ENCODE measurements at places on chromosomes 3 and 15.

- no peak for DNase-seq
Measured at GRCh38 chr3:149266736-149267135, 45.1 kb upstream of the CP start.

DNA sequence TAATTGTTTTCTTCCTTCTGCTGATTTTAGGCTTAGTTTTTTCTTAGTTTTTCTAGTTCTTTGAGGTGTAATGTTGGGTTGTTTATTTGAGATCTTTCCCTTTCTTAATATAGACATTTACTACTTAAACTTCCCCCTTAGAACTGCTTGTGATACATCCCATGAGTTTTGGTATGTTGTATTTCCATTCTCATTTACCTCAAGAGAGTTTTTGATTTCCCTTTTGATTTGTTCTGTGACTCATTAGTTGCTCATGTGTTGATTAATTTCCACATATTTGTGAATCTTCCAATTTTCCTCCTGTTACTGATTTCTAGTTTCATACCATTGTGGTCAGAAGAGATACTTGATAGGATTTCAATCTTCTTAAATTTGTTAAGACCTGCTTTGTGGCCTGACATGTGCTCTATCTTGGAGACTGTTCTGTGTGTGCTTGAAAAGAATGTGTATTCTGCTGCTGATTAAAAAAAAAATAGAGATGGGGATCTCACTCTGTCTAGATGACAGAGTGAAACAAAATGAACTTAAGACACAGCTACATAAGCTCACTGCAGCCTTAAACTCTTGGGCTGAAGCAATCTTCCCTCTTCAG is 22.3 kb downstream of the GRM2 start:
- DNase-seq: no peak

GRCh38 chr15:40487816-40488682 is 17.3 kb downstream of the CHST14 start:
- DNase-seq: no peak

DNA sequence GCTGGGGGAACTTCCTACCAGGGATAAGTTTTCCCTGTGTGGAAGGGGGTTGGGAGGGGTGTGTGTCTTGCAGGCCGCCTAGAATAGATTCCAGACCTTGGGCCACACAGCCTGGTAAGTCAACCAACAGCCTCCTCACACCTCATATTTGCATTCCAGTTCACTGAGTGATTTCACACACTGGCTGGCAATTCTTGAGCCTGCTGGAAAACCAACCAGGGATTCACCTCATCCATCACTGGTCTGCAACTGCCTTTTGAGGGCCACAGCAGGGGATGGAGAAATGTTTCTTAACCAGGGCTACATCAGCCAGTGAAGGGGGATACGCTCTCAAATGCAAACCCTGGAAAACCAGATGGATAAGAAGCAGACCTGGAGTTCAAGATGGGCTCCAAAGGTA is 2.0 kb downstream of the FSTL1 start:
- peak; percentile 74 for DNase-seq

GRCh38 chr3:28081533-28081947 is 159.9 kb upstream of the CMC1 start:
- no peak for DNase-seq

GRCh38 chr15:35567392-35567791 is 21.4 kb upstream of the DPH6 start:
- DNase-seq: no peak

DNA sequence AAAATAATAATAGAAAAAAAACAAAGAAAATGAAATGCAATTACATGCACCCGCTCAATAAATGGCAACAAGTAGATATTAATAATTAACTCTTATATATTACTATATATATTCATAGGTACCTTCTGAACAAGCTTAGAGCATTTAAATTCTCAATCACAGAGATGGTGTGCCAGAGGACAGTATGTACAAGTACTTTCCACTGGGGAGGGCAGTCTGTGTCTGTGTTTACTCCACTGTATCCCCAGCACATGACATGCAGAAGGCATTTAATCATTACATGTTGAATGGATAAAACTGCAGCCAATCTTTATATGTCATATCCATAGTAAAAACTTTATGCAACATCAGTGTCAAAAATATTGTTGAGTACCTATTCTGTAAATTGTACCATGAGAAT is 97.8 kb downstream of the UACA start:
- no peak for DNase-seq

All from AG08396 (cell line).